Activated CD4-positive, alpha-beta T cell treated with anti-CD3 and anti-CD28 coated beads, Interleukin-2, amount 50 U/mL, for 24 hours (primary cell): ENCODE measurements at places on chromosomes 6 and 20.

GRCh38 chr20:23147964-23148730 lies 62.0 kb upstream of the CD93 start:
- DNase-seq, result no peak

DNA sequence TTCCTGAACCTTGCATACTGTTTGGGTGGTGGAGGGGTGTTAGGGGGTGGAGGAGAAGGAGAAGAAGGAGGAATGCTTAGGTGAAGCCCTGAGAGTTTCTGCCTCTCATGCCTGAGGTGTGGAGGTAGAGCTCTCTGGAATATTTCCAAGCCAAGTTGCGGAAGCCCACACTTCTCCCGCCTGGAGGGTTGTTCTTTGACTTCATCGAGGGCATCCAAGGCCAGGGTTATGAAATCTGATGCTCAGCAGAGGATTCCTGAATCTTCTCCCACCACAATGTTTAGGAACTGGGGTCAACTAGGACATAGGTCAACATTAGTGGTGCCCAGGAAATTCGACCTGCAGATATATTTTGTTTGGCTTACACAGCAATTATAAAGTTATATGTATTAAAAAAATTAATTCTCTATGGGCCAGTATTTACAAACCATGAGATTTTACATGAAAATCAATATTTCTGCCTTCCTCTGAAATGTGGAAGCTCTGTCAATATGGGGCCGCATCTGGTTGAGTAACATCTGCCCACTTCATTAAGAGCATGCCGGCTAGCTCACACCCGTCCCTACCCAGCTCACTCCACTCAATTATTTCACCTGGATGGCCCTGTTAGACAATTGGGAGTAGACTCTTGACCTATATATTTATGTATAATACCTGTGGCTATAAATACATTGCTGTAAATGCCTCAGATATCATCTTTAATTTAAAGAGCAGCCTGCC lies 257.1 kb upstream of the ZFP64 start:
- DNase-seq, result no peak

- no peak for DNase-seq
Measured at GRCh38 chr6:133644892-133645619, 243.9 kb upstream of the TCF21 start.

- DNase-seq, result no peak
Measured at GRCh38 chr6:71446057-71446456, 157.4 kb downstream of the OGFRL1 start.

- no peak for DNase-seq
Measured at GRCh38 chr20:51532577-51533191, 9.8 kb downstream of the NFATC2 start.

DNA sequence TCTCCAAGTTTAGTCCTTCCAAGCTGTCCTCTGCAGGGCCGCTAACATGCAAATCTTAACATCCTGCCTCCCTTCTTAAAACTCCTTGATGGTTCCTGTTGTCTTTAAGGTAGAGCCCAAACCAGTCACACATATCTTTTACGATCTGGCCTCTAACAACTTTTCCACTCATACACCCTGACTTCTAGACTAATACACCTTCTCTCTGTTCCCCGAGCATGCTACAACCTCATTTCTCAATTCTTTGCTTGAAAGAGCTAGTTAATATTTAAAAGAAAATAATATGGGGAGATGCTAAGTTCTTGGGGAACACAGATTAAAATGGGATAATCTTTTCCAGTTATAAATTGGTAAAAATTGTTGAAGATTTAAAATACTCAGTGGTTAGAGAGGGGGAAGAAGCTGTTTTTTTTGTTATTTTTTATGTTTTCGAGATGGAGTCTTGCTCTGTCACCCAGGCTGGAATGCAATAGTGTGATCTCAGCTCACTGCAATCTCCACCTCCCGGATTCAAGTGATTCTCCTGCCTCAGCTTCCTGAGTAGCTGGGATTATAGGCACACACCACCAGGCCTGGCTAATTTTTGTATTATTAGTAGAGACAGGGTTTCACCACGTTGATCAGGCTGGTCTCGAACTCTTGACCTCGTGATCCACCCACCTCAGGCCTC lies 250.7 kb downstream of the MAFB start:
- DNase-seq, result no peak

DNA sequence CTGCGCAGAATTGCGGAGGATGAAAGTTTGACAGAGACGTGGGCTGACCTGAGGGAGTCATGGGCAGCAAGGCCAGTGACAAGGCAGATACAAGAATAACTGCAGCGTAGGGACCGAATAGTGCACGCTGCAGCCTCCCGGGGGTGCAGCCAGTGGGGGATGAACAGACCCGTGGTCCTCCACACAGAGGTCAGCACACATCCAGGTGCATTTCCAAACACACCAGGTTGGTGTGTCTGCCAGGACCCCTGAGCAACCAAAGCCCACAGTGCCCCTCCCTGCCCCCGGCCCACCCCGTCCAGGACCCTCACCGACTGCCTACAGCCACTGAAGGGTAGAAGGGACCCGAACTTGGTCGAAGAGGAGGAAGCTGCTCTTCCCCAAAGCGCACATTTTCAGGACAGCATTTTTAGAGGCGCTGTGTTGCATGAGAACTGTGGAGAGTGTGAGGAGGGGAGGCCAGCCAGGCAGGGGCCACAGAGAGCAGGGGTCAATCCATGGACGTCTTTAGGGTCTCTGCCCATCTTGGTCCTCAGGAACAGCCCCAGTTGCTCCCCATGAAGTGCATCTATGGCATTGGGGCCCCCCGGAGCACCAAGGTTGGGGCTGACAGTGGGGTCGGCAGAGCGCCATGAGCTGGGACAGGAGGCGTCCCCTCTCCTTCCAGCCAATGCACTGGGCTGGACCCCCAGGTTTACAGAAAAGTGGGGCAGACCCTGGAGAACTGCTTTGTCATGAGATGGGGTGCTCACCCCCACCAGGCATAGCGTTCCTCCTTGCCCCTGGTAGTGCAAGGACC lies 157.8 kb upstream of the AFDN start:
- DNase-seq, result no peak

- no peak for DNase-seq
Measured at GRCh38 chr6:52360028-52360427, 1.9 kb upstream of the PAQR8 start.

DNA sequence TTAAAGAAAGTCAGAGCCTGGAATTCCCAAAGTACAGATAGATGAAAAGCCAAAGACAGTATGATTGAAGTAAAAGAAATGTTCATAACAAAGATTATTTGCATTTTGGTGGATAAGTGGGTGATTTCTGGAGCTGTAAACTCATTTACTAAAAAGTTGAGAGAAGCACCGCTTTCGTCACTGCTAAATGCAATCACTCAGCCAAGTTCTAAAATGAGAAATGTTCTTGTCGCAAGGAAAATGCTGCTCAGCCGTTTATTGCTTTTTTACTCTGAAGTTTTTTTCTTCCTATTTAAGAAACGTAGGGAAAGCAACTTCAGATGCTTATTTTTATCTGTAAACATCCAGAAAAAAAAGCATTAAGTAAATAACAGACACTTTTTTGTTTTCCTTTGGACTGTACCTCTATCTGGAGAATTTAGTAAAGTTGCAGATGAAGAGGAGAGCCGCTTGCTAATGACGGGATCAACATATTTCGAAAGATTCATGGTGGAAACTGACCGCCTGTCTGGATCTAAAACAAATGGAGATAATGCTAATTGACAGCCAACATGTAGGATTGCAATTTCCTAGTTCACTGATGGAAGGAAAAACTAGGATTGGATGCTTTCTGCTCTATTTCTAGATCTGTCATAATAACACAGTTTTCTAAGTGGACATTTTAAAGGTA lies 93.8 kb upstream of the BCLAF1 start:
- DNase-seq, result no peak

DNA sequence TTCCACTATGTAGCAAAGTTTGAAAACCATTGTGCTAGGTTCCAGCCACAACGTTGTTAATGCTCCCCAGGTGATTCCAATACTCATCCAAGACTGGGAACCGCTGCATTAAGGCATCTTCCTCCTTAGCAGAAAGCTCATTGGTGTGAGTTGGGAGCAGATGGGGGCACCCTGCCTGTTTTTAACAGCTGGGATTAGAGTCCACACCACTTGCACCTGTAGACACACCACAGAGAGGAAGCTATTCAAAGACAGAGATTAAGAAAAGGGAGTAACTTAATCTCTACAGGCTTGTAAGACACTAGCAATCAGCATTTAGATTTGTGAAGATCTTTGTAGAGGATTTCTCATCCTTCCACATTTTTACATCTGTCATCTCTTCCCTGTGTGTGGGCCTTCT lies 333.9 kb upstream of the SOX4 start:
- DNase-seq, result no peak

DNA sequence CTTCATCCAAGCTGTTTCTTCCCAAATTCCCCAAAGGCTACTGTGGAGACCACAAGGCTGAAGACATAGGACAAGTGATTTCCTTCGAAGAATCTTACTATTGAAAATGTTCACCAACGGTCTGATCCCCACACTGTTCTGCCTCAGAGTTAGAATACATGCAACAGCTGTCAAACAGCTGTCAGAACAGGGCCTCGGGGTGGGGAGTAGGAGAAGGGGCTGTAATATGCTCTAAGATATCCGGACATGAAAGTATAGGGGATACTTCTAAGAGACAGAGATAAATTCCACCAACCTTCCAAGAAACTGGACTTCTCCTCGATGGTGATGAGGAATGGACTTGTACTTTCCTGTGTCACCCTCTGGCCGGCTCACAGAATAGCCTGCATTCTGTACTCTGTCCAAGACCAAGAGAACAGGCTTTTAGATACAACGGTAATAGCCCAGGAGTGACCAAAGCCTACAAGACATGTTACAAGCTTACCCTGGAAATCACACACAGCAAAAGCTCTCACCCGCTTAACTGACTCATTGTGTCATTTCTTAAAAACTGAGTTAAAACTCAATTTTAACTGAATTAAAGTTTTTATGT lies 69.2 kb upstream of the PTGIS start:
- DNase-seq, result no peak

DNA sequence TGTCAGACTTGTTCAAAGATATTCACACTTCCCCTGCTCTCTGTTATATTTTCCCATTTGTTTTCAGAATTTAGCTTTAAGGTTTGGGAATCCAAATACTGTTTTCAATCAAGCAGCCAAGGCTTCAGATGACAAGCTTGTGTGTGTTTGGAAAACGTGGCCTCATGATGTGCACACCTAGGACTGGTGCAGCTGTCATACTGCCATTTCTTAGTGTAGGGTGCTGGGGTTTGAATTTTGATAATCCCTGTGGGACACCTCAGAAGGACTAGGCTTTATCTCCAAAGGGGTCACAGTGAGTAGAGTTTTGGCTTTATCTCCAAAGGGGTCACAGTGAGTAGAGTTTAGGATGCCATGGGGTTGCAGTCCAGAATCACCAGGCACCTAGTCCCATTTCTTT lies 65.3 kb upstream of the JAG1 start:
- no peak for DNase-seq

GRCh38 chr20:17833036-17833674 lies 133.4 kb downstream of the BANF2 start:
- DNase-seq, result no peak

DNA sequence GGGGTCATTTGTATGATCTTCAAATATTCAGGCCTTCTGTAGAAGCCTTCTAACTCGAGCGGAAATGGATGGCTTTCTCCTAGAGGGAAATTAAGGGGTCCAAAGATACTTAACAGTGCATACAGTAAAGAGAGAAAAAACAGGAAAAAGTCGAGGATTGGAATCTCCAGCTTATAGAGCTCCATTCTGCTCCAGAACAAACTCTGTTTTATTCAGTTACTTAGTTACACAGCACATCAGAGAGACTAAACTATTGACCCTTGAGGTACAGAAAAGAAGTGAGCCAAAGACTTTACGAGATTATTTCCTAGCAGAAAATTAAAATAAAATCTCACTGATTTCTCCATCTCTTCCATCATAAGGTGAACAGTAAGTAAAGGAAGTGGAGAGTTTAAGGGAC lies 43.8 kb upstream of the DSE start:
- no peak for DNase-seq

DNA sequence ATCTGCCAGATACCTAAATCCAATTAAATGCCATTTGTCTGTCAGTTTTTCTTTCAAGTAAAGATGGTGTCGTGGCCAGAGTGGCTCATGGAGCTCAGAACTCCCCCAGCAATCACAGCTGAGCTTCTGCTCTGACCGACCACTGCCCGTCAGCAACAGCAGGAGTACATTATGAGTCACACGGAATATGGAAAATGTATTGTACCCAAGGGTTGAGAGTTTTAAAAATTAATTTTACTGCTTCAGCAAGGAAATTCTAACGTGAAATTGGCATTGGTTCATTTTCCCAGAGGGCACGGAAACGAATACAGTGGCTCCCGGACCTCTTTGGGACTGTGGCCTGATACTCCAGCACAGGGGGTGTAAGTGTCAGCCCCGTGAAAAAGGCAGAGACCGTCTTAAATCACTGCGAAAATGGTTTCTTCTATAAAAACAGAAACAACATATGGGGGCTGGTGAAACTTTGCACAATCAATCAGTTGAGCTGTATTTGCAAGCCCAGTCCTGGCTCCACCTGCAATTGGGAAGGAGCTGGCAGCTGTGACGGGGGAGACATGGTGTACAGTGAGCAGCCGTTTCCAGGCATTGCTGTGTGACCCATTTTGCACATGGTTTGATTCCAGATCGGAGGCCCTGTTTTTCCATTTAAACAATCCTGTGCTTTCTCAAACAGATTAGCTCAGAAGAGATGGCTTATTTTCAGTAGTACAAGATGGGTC lies 12.8 kb downstream of the NPEPL1 start:
- DNase-seq, result no peak

- no peak for DNase-seq
Measured at GRCh38 chr20:43043887-43044286, 145.8 kb downstream of the PTPRT start.

DNA sequence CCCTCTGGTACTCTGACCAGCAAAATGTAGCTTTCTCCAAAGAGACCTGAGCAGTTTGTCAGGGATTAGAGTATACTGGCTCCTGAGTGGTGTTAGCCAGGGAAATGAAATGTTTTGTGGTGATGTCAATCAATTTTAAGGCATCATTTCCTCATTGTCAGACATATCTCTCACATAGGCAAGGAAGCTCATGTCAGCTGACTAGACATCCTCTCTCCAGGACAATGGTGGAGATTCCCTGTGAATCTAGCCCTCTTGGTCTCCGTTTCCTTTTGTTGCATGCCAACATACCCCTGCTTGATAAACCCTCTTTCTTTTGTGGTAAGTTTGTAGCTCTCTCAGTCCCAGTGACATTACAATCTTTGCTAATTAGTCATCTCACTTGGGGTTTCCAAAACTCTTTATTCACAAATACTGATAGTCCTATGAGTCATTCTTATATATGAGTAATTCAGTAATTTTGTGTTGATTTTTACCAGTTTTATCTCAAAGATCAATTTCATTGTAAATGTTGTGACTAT lies 135.6 kb upstream of the PTPRK start:
- DNase-seq, result no peak

- DNase-seq, result no peak
Measured at GRCh38 chr20:46388201-46388836, 18.1 kb downstream of the ELMO2 start.

- DNase-seq, result no peak
Measured at GRCh38 chr6:25297039-25297441, 17.9 kb downstream of the CARMIL1 start.

DNA sequence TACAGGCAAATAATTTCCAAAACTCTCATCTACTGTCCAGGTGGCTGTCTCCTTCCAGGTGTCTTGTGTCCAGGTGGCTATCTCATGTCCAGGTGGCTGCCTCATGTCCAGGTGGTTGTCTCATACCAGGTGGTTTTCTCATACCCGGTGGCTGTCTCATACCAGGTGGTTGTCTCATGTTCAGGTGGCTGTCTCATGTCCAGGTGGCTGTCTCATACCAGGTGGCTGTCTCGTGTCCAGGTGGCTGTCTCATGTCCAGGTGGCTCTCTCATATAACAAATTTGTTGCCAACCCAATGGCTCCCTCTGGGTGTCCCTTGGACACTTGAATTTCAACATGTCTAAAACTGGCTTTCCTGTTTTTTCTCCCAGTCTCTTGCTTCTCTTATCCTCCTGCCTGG lies 14.3 kb upstream of the SLC22A3 start:
- DNase-seq, result no peak

- DNase-seq, result no peak
Measured at GRCh38 chr6:135944120-135944519, 92.6 kb downstream of the PDE7B start.
